ENCODE measurements at places on chromosomes 2 and 18. TPM values are rescaled to one million over a fixed set of nuclear protein-coding genes. Genes with fewer than 3 reads are reported as not detected.

DNA sequence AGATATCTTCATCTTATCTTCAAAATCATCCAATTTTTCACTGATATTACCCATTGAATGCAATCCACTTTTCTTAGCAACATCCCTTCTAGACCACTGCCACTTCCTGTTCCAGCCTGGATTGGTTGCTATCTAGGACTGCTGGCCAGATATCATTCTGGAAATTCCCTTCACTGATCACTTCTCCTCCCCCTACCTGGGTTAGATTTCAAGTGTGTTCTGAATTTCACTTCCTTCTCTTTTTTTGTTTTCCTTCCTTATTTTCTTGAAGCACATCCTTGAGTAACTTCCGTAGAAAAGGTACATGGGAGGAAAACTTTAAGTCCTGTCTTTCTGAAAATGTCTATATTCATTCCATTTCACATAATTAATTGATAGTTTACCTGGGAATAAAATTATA lies 82.0 kb upstream of the IL1R2 start:
- DNase-seq: no peak

TRIB2 gene
- polyA plus RNA-seq: 41.3 TPM

- DNase-seq: no peak
Measured at GRCh38 chr2:109214651-109215371, 85.8 kb downstream of the SH3RF3 start.

NT5DC4 gene
- not detected for polyA plus RNA-seq

ME2 gene
- polyA plus RNA-seq: 43.7 TPM
